ENCODE measurements at places on chromosomes 5 and 9.

GRCh38 chr9:86664603-86665002 is 282.7 kb downstream of the GAS1 start:
- DNase-seq = no peak

GRCh38 chr9:26947736-26948135 is 694 bp upstream of the PLAA start:
- peak; percentile 29 for DNase-seq

DNA sequence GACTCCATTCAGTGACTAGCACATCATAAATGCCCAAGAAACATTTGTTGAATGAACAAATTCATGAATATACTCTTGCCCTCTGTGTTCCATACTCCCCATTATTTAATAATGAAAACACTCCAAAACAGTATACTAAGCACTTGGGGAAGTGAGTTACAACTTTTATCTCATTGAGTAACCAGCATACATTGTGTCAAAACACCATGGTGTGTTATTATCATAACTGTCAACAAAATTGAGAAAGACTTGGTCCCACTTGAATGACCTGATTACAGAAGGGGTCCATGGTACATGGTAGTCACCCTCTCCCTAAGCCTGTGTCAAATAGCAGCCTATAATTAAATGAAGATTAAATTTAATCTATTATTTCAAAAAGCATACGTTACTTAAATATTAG is 16.2 kb downstream of the ANKH start:
- no peak for DNase-seq

GRCh38 chr9:34428325-34428958 is 29.9 kb downstream of the FAM219A start:
- DNase-seq = no peak

DNA sequence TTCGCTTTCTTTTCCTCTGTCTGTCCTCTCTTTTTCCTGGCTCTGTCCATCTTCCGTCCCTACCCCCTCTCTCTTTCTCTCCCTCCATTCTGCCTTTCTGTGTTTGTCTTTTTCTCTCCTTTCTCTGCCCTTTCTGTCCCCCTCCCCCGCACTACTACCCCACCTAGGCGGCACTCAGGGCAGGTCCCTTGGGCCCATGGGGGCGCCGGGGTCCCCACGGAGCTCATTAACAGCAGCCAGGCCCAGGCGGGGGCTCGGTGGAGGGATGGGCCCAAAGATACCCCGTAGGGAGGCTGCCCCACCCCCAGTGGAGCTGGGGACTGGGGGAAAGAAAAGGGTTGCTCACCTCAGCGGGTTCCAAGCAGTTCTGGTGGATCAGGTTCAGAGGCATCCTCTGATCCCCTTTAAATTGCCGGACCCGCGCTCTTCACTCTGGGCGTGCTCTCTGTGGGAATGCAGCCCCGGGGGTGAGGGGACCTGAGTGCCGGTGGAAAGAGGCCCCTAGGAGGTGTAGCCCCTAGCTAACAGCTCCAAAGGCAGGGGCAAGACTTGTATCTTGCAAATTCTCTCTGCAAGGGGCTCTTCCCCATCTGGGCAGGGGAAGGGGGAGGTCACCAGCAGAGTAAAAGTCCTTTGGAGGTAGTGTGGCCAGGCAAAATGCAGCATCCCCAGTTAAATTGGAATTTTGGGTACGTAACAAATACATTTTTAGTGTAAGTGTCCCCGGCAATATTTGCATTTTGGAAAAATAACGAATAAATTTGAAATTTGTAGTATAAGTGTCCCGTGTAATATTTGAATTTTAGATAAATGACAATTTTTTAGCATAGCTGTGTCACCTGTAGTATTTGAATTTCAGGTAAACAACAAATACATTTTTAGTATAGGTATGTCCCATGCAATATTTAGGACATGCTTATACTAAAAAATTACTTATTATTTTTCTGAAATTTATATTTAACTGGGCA is 7.4 kb downstream of the LHX2 start:
- no peak for DNase-seq

- DNase-seq = peak; percentile 37
Observed at GRCh38 chr5:95948631-95949030, 13.0 kb downstream of the ELL2 start.
